ENCODE measurements at places on chromosomes 1 and 21.

DNA sequence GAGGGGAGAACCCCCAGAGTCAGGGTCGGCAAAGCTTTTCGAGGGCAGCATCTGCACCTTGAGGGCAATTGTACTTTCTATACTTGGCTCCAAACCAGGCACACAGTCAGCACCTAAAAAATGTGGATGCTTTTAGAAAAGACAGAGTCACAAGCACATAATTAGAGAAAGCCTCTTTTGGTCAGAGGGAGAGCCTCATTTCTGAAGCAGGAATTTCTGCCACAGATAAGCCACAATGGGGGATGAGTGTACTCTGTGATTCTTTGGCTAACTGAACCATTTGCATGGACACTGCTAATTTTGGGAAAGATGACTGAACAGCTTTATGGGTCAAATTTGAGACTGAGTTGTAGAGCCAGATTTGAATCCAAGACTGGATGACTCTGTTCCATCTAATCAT lies 635.7 kb downstream of the KIF26B start:
- no peak for DNase-seq

DNA sequence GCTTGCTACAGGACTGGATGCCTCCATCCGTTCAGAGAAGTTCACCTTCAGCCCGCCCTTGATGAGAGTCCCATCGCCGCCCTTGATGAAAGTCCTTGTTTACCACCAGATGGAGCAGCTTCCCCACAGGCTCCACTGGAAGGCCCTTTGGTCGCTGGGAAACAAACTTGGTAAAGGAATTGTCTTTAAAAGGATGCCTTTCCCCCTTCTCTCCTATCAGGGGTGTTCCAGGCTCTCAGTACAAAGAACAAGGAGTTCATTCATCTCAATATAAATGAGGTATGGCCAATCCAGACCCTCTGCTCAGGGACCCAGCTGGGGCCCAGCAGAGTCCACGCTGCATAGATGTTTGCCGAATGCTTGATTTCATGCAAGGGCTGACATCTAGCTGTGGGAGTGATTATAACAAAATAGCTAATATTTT lies 50.8 kb downstream of the CAPN9 start:
- DNase-seq, result no peak

DNA sequence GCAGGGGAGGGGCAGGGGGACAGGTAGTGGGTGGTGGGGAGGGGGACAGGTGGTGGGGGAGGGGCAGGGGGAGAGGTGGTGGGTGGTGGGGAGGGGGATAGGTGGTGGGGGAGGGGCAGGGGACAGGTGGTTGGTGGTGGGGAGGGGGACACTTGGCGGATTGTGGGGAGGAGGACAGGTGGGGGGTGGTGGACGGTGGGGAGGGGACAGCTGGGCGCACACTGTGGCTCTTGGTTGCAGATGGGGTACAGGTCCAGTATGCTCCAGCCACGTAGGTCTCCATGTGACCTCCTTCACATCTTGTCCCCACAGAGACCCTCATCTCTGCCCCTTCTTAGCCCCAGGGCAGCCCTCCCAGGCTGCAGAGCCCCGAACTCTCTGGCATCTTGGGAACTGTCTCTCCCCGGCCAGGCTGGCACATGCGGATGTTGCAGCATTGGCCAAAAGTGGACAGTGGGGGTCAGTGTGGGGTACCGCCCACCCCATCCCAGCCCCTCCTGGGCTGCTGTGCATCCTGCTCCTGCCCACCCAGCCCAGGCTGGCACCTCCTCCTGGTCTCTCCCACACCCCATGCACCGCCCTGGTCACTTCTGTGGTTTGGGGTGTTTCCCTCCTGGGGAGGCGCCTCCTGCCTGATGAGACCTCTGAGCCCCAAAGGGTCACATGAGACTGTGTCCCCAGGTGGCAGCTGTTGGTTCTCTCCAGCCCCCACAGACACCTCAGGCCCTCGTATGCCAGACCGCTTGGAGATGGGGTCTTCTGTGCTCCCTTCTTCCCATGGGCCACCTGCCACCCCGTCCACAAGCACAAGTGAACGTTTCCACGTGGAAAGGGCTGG lies 7.6 kb upstream of the SLC19A1 start:
- DNase-seq, result no peak

- DNase-seq, result no peak
Measured at GRCh38 chr1:2506007-2506860, 20.2 kb downstream of the PANK4 start.

DNA sequence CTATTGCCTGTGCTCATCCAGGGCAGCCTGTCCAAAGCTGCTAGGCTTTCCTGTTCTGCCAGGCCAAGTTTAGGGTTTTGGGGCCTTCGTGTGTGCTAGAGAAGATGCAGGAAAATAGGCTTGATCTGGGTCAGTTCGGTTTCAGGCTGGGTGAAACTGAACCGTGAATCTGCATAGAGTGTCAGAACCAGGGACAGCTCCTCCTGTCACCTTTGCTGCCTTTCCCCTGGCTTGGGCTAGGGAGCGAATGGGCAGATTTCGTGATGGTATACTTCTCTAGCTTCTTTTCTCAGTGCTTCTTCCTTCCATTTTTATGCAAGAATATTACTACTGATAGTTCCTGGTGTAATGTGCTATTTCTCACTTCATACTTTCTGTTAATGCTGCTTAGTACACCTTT lies 6.0 kb upstream of the AGO1 start:
- no peak for DNase-seq

GRCh38 chr1:194717941-194718340 lies 1531.5 kb upstream of the B3GALT2 start:
- no peak for DNase-seq

GRCh38 chr1:36438715-36439114 lies 11.5 kb downstream of the OSCP1 start:
- no peak for DNase-seq

DNA sequence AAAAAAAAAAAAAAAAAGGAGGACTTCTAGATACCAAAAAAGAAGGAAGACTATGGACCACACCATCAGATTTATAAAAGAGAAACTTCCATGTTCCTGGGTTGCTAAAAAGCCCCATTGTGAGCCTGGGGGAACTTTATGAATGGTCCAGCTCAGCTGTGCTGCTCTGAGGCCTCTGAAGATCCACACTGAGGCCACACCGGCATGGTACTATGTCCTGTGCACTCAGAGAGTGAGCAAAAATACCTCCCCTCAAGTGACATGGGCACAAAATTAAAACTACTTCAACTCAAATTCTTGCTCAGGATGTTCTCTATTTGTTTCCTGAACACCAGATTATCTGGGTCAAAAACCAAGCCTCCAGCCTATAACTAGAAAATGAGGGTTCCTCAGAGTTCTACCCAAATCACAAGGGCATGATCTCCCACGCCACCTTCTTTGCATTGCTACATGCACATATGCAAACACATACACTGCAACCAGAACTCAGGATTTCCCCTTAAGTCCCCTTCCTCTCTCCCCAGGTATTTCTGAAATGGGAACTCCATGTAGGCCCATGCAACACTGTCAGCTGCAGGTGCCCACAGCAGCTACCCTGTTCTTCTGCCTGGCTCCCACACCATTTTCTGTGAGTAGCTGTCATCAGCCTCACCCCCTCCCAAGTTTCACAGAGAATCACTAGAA lies 94.4 kb downstream of the SH3GLB1 start:
- no peak for DNase-seq

GRCh38 chr1:212153635-212154034 lies 118.1 kb downstream of the DTL start:
- no peak for DNase-seq

DNA sequence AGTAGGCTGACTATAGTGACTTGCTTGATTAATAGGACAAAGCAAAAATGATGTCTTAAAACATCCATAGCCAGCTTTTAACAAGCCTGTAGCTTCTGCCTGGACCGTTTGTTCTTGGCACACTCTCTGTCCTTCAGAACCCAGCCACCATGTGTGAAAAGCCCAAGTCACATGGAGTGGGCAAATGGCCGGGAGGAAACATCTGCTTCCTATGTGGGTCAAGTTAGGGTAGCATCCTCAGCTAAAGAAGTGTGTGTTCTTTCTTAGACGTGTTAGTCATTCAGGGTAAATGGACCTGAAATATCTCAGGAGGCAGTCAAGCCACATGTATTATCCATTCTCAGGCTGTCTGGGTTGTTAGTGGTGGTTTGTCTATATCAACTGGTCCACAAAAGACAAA lies 23.4 kb downstream of the RD3 start:
- no peak for DNase-seq

- DNase-seq, result no peak
Measured at GRCh38 chr21:31537872-31538576, 121.5 kb upstream of the SOD1 start.
